ENCODE measurements at places on chromosomes 5 and 9.

DNA sequence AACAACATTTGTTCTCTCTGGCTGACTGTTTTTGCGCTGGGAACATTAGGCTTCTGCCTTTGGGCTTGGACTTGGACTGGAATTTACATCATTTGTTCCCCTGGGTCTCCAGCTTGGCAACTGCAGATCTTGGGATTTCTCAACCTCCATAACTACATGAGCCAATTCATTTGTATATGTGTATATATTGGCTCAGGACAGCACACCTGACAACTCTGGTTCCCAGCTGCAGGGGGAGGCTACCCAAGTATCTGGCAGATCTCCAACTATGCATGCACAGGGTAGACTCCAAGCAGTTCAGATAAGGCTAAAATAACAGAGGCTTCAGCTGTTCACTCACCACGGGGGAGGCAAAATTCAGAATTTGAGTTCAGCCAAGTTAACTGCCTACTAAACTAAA lies 31.6 kb upstream of the F2RL1 start:
- DNase-seq, result peak; percentile 69

GRCh38 chr5:175347027-175347426 lies 97.0 kb downstream of the DRD1 start:
- no peak for DNase-seq

DNA sequence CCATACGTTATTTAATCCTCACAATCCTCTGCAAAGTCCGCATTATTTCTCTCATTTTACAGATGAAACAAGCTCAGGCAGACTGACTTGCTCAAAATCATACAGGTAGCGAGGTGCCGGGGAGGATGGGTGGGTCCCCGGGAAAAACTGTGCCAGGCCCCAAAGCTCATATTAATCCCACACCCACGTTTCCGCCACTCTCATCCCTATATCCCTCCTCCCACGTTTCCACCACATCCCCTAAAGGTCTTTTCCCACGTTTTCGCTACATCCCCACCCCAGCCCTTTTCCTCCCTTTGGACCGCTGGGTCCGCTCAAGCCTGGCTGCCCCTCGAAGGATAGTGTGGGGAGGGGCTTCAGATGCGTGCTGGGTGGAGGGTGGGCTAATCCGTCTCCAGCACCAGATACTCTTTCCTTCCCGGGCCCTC lies 434 bp upstream of the FSD1L start:
- no peak for DNase-seq

- DNase-seq, result peak; percentile 70
Measured at GRCh38 chr9:38141746-38142591, 72.9 kb upstream of the SHB start.

GRCh38 chr5:78638423-78638822 lies 10.1 kb downstream of the LHFPL2 start:
- DNase-seq, result peak; percentile 98

DNA sequence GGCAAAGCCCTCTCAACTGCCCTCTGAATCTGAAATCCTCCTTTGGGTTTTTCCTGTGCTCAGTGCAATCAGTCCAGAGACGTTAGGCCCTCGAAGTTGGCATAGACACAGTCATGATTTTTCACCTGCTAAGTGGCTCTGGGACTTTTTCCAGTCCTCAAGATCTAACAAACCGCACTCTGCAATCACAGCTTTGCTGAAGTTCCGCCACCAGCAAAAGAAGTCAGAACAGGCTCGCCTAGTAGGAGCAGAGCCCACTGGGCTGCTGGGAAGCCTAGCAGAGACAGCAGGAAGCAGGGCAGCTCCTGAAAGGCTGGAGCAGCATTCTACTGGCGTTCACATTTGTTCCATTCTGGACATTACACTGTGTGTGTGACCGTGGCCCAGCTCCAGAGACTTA lies 222.8 kb upstream of the KIF2A start:
- DNase-seq, result no peak

GRCh38 chr5:140150201-140150600 lies 24.5 kb downstream of the IGIP start:
- no peak for DNase-seq

DNA sequence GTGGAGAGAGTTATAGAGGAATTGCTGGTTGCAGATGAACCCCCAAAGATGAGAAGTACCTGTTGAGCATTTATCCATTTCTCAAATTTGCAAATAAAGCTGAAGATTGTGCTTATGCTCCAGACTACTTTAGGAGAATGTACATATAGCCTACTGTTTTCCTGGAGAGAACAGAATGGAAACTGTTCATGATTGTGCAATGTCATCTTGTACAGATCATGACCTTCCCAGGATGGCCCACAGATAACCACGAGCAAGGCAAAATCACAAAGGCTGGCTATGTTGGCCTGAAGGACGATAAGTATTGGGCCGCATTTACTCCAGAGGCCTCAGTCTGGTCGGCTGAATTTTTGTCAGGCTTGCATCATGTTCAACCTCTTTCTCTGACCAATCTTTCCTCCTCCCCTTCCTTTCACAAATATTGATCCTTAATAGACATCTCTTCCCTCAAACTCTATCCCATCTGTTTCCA lies 28.5 kb upstream of the RICTOR start:
- no peak for DNase-seq

DNA sequence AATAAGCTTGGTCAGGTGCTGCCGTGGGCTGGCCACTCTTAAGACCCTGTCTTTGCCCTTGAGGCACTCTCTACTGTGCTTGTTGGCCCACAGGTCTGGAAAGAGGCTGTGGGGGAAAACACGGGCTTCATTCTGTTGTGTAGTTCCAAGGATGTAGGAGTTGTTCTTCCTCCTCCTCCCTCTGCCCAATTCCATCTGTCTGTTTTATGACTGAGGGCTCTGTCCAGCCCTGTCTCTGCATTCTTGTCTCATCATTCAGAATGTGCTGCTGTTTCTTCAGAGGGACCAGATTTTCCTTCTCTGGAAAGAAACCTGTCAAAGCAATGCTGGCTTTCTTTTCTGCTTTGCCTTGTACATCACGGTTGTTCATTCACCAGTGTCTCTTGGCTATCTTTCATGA lies 84.1 kb downstream of the MAP1B start:
- DNase-seq, result no peak

DNA sequence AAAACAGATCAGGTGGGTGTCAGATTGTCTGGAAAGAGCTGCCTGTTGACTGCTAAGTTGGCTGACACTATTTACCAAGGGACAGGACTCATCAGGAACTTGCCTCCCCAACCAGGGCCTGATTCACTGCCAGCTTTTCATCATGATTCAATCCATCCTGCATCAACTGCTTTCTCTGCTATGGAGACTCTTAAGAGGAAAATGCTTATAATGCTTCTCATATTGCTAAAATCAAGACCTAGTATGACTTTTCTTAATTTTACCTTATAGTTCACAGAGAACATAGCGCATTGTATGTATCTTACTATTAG lies 21.3 kb downstream of the HTR4 start:
- no peak for DNase-seq

DNA sequence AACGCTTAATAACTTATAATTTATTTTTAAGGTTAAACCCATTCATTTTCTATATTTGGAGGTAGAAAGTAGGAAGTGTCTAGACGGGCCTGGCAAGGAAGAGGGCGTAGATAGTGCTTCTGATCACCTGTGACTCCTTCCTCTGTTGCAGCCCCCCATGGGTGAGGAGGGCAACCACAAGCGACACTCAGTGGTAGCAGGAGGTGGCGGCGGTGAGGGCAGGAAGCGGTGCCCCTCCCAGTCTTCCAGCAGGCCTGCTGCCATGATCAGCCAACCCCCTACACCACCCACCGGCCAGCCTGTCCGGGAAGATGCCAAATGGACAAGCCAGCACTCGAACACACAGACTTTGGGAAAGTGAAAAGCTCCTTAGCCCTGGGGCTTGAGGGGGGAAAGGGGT lies 36.7 kb downstream of the FAXDC2 start:
- no peak for DNase-seq

DNA sequence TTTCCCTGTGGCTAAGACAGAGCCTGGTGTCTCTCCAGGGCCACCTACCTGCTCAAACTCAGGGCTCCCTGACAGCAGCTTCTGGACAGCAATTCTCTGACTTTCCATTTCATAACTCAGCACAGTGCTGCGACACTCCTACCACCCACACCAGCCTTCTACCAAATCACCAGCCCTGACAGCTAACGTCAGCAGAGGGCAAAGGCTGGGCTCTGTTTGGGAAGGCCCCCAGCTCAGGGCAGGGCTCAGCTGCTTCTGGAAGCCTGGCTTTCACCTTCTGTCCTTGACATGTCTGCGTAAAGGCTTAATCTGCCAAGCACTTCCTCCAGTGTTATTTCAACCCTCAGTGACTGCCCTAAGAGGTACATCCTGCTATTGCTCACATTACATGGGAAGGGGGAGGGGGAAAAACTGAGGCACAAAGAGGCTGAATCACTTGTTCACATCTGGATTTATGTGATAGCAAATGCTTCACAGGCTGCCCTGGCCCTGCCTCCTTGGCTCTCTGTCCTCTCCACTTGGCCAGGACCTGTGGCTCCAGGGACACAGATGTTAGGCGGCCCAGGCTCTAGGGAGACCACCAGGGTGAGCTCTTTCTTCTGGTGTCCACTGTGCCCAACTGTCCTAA lies 102.5 kb upstream of the PANK3 start:
- peak; percentile 27 for DNase-seq

GRCh38 chr9:75451045-75451444 lies 362.7 kb downstream of the OSTF1 start:
- no peak for DNase-seq
